ENCODE measurements at places on chromosomes 6 and 20. TPM values are rescaled to one million over a fixed set of nuclear protein-coding genes. Genes with fewer than 3 reads are reported as not detected.

SOX18 gene
- total RNA-seq = 0.89 TPM

PKIB gene
- total RNA-seq = 1.4 TPM

- H3K4me3 ChIP-seq = no peak overlapping the region
- H3K4me1 ChIP-seq = no peaks in the 10 kb centered on the region
Observed at GRCh38 chr6:114081730-114082129, 110.8 kb upstream of the HDAC2 start.

DNA sequence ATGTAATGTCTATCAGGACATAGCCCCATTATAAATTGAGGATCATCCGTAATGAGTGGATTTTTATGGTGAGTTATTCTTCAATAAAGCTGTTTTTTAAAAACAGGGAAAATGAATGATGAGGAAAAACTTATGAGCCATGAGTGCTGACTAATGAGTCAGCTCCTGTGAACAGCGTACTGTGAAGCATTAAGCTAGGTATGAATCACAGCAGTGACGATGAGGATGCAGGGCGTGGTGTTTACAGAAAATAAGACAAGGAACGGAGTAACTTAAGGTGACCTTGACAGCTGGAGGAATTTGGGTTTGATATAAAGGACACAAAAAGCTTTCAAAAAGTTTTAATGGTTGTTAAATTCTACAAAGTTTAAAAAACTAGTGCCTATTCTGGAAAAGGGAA is 96.3 kb downstream of the FOXF2 start:
- no peaks in the 10 kb centered on the region for H3K36me3 ChIP-seq
- H3K4me1 ChIP-seq = no peaks in the 10 kb centered on the region
- DNase-seq = peak; percentile 22
- no peaks in the 10 kb centered on the region for H3K27me3 ChIP-seq
- no peak overlapping the region for H3K27ac ChIP-seq
- H3K4me3 ChIP-seq = no peak overlapping the region

GRCh38 chr20:62898093-62898964 is 28.0 kb downstream of the DIDO1 start:
- H3K4me1 ChIP-seq = peaks cover 18% of the 10 kb centered on the region
- H3K27ac ChIP-seq = no peak overlapping the region

- no peak overlapping the region for H3K27ac ChIP-seq
- H3K36me3 ChIP-seq = no peaks in the 10 kb centered on the region
- no peak for DNase-seq
- H3K4me1 ChIP-seq = no peaks in the 10 kb centered on the region
Observed at GRCh38 chr6:7628479-7628878, 38.5 kb downstream of the SNRNP48 start.

DNA sequence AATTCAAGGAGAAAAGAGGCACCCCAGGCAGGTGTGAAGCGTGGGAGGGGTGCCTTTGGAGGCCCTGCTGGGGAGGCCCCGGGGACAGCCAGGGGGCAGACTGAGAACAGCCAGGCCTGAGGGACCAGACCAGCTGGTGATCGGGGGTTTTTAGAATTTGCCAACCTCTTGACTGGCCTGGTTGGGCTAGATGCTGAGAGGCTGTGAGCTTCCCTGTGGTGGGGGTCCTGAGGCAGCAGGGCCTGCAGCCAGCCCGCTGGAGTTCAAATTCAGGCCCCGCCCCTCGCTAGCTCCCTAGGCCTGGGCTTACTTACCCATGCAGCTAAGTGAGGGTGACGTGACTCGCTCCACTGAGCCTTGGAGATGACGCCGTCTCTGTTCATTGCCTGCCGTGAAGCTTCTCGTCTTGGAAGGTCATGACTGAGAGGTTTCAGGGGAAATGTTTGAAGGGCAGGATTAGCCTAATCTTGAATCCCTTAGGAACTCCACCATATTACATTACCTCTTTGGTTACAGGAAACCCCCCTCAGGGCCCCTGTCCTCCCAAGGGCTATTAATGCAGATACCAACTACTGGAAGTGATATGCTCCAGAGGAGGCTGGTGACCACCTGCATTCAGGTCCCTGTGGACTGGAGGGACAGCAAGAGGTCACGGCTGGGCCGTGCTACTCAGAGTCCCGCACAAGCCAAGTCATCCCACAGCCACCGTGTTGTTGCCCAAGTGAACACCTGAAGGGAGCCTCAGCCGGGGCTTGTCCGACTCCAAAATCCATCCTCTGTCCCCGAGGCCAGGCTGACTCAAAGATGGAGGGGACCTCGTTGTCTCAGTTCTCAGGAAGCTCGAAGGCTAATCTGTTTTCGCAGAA is 73.9 kb upstream of the DUSP22 start:
- H3K4me3 ChIP-seq = no peak overlapping the region
- H3K4me1 ChIP-seq = peaks cover 4% of the 10 kb centered on the region
- no peaks in the 10 kb centered on the region for H3K36me3 ChIP-seq
- H3K27ac ChIP-seq = no peak overlapping the region
